ENCODE measurements at places on chromosomes 4 and X.
A peak's percentile ranks its signal among the peaks of the same experiment; 100 is the strongest.

DNA sequence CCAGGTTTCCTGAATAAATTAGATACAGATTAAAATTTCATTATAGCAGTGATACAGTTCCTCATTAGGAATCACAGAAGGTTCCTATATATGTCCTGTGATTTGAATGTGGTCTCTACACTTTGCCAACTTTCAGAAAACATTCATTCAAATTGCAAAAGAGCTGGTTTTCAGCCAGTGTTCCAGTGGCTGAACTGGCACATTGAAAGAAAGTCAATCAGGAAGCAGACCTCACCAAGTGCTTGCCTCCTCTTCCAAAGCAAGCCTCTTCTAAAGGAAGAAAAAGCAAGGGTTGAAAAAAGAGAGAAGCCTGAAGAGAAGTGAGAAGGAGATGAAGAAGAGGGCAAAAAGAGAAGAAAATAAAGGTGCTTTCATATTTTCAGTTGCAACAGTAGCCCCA is 12.7 kb downstream of the KLHL34 start:
- DNase-seq = no peak

DNA sequence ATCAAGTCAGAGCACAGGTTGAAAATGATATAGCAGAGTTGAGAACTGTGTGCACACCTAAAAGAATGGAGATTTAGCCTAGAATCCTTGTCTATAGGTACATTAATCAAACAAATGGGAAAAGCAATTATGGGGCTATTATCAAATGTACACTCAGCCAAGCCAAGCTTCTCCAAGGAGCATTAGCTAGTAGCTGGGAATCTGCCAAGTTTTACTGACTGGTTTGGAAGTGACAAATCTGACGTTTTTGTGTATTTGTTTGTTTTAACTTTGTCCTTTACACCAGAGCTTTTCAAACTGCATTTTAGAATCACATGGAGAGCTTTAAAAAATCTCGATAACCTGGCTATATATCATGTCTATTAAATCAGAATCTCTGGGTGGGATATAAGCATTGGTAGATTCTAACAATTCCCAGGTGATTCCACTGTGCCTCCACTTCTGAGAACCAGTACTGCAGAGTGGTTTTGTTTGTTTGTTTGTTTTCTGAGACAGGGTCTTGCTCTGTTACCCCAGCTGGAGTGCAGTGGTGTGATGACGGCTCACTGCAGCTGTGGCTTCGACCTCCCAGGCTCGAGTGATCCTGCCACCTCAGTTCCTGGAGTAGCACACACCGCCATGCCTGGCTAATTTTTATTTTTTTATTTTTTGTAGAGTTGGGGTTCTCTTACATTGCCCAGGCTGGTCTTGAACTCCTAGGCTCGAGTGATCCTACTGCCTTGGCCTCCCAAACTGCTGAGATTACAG is 279.8 kb downstream of the UNC5C start:
- DNase-seq = no peak

- DNase-seq = no peak
Measured at GRCh38 chrX:13001961-13002671, 27.2 kb downstream of the TMSB4X start.

GRCh38 chr4:4388311-4388790 is 1.4 kb downstream of the NSG1 start:
- DNase-seq = no peak

DNA sequence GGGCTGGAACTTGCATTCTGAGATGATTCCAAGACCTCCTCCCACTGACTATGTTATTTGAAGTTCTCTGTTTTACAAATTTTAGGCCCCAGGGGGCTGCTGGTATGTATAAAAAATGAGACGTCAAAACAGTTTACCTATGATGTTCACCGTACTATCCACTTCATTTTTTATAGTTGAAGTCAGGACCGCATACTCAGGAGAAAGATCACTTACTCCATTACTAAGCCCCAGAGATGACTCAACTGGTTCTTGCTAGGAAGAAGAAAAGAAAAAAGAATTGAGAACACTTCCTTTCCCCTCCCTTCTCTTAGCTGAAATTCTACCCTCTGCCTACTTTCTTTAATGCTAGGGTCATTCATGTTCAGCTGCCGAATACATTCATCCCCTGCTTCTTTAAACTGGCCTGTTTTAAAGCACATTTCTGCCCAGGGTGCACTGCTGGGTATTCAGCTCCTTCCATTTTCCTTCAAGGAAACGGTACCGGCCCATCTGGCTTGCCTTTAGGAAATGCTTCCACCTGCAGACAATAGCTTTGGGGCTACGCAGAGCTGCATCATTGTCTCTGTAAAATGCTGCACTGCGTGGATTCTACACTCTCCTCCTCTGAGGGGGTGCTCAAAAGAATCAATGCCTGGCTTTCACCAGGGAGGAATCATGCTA is 66.2 kb downstream of the IRF2 start:
- DNase-seq = no peak

- DNase-seq = peak; percentile 34
Measured at GRCh38 chrX:28586286-28586685, 960 bp upstream of the IL1RAPL1 start.

- DNase-seq = no peak
Measured at GRCh38 chr4:80989921-80990544, 40.5 kb upstream of the BMP3 start.

DNA sequence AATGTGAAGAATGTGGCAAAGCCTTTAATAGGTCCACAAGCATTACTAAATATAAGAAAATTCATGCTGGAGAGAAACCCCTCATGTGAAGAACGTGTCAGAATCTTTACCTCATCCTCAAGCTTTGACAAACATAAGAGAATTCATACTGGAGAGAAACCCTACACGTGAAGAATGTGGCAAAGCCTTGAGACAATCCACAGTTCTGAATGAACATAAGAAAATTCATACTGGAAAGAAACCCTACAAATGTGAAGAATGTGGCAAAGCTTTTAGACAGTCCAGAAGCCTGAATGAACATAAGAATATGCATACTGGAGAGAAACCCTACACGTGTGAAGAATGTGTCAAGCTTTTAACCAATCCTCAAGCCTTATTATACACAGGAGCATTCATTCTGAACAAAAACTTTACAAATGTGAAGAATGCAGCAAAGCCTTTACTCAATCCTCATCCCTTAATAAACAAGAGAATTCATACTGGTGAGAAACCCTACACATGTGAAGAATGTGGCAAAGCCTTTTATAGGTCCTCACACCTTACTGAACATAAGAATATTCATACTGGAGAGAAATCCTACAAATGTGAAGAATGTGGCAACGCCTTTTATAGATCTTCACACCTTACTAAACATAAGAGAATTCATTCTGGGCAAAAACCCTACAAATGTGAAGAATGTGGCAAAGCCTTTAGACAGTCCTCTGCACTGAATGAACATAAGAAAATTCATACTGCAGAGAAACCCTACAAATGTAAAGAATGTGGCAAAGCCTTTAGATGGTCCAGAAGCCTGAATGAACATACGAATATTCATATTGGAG is 51.1 kb downstream of the ZNF732 start:
- DNase-seq = no peak

DNA sequence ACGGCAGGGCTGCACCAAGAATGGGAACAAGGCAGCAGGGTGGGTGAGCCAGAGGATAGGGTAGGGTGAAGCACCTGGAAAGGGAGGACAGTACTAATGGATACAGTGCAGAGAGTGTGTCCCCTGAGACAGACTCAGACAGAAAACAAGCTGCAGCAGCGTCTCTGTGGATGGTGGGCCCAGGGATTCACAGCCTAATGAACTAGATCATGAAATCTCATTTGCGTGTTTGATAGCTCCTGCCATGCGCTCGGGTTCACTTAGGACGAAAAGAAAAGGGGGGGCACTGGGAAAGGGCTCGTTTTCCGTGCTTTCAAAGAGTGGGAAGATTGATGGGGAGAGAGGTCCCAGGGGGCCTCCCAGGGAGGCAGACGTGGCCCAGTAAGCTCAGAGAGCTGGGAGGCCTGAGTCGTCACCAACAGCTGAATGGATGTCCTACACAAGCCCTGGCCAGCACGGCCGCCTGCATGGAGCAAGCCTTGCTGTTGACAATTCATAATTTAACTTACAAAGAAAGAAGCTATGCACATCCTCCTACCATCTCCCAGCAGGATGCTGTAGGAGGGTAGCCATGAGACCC is 446.9 kb downstream of the BCOR start:
- no peak for DNase-seq

- no peak for DNase-seq
Measured at GRCh38 chr4:84648863-84649647, 66.1 kb downstream of the CDS1 start.

DNA sequence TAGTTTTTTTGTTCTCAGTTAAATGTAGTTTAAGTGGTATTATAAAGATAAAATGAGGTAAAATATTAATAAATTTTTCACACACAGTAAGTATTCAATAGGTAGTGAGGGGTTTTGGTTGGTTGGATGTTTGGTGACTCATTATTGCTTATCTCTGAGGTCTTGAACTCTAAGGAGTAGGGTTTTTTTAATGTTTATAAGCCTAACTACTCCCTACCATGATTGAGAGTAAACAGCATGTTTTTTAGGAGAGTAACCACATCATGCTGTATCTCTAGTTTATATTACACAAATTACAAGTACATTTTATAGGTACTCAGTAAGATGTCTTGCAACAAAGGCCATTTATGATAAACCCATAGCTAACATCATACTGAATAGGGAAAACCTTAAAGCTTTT is 181.6 kb downstream of the MAPK10 start:
- no peak for DNase-seq

DNA sequence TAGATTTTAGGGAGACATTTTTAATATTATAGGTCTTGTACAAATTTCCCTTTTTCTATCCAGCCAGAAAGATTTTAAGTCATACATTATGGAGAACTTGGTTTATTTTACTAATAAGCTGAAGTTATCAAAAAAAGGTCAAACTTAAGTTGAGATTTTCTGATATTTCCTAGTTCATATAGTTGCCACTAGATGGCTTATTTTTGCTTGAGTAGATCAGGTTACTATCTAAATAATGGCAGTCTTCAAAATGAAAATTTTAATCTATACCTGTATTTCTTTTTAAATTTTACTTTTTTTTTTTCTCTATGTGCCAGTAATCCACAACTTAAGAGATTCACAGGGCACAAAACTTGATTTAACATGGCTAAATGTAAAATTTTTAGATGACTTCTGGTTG is 52.3 kb downstream of the USP9X start:
- DNase-seq = no peak

- DNase-seq = no peak
Measured at GRCh38 chr4:26938516-26938915, 77.9 kb downstream of the STIM2 start.

DNA sequence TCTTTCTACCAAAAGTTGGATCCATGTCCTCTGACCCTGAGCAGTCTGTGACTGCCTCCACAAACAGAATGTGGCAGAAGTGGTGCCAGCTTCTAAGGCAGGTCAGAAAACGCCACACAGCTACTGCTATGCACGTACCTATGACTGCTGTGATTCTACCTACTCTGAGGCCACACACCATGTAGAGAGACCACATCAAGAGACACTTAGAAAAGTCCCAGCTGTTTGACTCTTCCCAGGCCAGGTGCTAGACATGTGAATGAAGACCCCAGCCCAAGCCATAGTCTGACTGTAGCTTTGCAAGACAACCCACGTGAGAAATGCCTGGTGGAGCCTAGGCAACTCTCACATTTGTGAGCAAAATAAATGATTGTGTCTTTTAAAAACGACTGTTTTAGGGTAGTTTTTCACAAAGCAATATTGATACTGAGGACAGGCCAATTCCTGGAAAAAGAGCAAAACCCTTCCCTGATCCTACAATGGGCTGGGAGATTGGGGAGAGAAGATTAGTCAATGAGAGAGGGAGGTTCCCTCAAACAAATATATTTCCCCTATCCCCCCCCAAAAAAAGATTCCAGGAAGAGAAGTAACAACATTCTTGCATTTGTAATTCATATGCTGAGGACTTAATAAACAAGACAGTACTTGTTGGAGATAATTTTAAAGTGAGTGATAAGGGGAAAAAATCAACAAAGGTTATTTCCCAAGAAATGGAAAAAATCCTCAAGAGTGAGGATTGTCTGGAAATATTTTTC is 33.3 kb downstream of the FRYL start:
- DNase-seq = no peak

GRCh38 chr4:7429601-7430078 is 5.1 kb downstream of the PSAPL1 start:
- DNase-seq = no peak

DNA sequence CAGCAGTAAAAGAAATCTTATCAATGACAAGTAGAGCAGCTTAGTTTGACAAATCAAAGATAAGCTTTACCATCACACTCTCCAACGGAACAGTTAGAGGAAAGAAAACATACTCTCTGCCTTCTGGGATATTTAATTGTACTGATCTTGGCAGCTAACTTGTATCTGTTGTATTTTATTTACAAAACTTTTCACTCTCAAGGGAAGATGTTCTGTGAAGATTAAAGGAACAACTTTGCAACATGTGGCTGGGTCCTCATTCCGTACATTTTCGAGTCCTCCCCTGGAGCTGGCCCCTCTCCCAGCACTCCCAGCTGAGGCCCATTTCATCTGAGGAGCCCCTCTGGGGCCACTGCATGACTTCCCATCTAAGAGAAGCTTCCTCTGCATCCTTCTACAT is 74.4 kb downstream of the RPS3A start:
- DNase-seq = no peak

- DNase-seq = no peak
Measured at GRCh38 chrX:35670889-35671288, 127.3 kb upstream of the MAGEB16 start.

- DNase-seq = no peak
Measured at GRCh38 chr4:55385201-55385649, 10.5 kb upstream of the TMEM165 start.

DNA sequence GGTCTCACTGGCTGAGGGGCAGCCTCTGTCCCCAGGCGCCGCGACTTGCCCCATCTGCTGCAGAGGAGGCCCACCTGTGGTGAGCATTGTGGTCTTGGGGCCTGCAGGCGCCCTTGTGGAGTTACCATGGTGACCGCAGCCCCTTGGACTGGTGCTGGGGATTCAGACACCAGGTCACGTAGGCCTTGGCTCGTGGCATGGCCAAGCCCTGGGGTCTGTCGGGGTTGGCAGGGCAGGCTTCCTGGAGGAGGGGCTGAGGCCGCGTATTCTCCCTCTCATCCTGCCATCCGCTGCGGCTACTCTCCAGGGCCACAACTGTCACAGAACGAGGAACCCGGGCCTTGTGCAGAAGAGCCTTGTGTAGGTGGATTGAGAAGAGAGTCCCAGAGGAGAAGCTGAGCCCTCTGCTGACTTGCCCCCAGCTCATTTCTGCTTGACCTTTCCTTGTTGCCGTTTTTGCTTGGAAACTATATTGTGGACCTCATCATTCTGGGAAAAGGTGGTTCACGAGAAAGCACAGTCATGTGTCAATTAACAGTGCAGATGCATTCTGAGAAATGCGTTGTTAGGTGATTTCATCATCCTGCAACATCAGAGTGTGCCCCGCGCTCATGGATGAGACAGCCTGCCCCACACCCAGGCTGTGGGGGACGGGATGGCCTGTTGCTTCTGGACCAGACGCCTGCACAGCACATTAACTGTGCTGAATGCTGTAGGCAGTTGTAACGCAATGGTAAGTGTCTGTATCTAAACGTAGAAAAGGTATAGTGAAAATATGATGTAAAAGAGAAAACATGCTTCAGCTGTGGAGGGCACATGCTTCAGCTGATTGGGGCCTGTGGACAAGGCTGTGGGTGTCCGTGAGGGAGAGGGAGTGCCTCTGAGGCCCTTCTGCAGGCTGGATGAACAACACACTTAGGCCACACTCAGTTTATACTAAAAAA is 38.5 kb downstream of the TRMT44 start:
- DNase-seq = no peak

Measured in NCI-H510A (cell line).